NCI-H1105 (cell line): ENCODE measurements at places on chromosomes 7 and 10.

GRCh38 chr10:86267286-86268195 lies 99.1 kb downstream of the GRID1 start:
- no peak for DNase-seq

GRCh38 chr7:101744588-101744987 lies 72.8 kb upstream of the CUX1 start:
- no peak for DNase-seq

DNA sequence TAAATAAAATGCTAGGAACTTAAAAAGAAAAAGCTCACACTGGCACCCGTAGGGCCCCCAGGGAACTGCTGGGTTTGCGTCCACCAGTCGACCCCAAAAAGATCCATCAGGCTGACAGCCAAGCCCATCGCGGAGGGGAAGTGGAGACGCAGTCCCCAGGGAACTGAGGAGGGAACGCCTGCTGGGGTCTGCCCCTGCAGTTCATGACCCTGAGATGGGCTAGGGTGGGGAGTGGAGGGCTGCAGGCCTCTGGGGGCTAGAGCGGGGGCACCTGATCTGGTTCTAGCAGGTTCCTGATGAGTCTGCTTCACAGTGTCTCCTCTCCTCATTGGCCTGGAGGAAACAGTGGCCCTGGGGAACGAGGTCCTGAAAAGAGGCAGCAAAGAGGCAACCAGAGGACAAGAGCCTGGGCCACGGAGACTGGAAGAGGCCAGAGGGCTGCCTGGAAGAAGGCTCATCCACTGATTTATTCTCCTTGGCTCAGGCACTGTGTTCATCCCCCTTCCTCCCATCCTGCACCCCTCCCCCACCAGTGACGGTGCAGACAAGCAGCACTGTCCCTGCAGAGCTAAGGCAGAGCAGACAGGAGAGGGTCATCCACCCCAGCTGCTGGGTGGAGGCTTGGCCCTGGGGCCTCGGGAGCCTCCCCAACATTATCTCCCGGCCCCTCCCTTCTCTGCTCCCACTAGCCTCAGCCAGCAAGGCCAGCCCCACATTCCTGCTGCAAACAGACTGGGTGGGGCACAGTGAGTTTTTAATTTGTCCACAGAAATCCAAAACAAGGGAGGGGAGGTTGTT lies 24.7 kb upstream of the HSPA12A start:
- DNase-seq = no peak

DNA sequence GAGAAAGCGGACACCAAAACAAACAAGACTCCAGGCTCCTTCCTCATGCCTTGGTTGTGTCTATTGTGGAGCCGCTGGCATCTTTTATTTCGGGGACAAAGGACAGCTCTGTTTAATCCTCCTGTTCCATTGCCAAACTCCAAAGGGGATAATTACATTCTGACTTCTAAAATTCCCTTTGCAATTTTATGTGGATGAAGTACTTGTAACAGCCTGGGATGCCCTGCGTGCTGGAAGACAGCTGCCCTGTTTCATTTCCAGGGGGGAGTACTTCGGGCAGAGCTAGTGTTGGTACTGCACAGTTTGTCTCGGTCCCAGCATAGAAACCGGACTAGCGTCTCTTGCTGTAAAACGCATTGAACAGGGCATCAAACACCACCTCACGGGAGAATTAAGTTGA lies 90.9 kb downstream of the BAMBI start:
- peak; percentile 13 for DNase-seq

- no peak for DNase-seq
Measured at GRCh38 chr7:95986178-95986764, 213.9 kb downstream of the DYNC1I1 start.
